ENCODE measurements at places on chromosomes 3 and 15.

- no peak for DNase-seq
These were observed 416.6 kb upstream of the WNT5A start for GRCh38 chr3:55903680-55904079.

DNA sequence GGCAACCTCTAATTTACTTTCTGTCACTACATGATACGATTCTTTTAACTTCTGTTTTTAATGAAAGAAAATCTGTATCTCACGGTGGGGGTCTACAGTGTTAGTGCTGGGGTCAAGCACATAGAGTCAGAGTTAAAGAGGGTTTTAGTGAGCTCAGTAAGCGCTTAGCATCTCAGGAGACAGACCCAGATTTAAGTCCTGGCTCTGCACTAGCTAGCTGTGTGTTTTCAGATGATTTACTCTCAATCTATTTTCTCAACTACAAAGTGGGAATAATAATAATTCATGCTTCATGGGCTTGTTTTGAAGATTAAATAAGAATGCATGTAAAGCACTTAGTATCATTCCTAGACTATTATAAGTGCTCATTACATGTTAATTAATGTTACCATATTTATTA, 63.4 kb upstream of the KBTBD8 start:
- no peak for DNase-seq

GRCh38 chr15:94164971-94165370, 66.4 kb upstream of the MCTP2 start:
- DNase-seq: no peak

DNA sequence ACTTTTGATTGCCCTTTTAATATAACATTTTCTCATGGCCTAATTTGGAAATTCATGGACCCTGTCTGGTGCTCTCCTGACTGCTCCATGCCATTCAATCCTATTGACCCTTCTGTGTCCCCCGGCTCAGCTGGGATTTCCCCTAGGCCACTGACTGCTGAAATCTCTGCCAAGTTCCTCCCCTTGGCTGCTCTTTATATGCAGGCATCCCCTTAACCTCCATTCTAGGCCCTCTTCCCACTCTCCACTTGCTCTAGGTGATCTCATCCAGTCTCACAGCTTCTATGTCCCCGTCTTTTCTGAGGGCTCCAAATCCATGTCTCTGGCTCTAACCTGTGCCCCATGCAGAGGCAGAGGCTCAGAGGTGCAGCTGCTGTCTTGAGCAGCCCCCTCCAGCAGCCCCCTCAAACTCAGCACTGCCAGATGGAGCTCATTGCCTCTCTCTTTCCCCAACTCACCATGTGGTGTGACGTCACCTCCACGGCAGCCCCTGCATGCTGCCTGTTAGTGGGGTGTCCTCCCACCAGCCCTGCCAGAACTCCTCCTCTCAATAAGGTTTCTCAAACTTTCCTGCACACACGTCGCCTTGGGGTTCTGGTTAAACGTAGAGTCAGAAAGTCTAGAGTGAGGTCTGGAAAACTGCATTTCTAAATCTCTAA, 6.6 kb downstream of the FSD2 start:
- DNase-seq: no peak

- no peak for DNase-seq
These were observed 283.1 kb upstream of the NR2F2 start for GRCh38 chr15:96047255-96047931.

GRCh38 chr3:51519848-51520247, 18.7 kb upstream of the RAD54L2 start:
- DNase-seq: no peak

DNA sequence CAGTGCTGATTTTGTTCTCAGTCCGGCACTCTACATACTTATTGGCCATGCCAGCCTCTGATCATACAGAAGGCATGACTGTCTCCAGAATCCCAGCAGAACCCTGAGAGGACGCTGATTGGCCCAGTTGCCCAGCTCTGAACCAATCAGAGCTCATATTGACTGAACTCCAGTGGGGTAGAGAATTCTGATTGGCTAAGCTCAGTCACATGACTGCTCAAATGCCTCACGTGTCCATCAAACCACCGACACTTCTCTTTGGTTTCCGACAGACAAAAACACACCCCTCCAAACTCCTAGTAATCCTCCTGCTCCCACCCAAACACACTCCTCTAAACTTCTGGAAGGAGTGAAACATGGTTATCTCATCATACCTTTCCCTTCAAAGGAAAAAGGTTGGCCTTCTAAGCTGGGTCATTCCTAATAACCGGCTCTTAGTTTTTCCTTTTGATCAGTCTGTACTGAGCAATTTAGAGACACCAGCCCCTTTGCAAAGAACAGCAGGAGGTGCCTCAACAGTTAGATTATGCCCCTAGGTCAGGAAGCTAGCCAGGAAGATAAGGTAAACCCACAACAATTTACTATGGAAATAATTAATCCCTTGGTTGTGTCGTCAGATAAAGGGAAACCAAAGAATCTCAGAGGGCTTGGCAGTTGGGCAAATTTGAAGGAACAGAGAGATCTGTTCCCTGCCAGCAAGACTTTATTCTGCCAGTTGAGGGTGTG, 187.8 kb downstream of the TLE3 start:
- no peak for DNase-seq

GRCh38 chr3:50369012-50369670, 9.8 kb upstream of the TMEM115 start:
- DNase-seq: no peak

DNA sequence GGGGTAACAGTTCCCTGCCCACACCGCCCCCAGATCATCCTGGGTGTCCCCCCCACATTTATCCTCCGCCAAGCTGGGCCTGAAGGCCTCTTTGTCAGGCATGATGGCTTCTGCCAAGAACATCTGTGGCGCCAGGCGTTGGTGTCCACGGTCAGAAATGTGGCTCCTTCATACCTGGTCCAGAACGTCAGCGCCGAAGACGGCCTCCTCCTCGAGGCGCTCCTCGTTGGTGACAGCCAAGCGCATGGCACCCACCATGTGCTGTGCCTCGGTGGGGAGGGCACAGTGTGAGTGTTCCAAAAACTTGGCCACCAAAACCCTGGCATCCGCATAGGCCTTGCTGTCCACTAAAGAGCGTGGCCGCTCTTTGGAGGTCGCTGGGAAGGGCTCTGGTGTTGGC, 146.5 kb downstream of the NSMCE3 start:
- DNase-seq: no peak

GRCh38 chr3:57093971-57094535, 33.6 kb downstream of the SPATA12 start:
- DNase-seq: no peak

- no peak for DNase-seq
These were observed 10.0 kb downstream of the UBR1 start for GRCh38 chr15:43095708-43096347.

- DNase-seq: no peak
These were observed 84.3 kb downstream of the RAB11A start for GRCh38 chr15:65953622-65954021.

GRCh38 chr15:70196372-70197316, 98.9 kb upstream of the TLE3 start:
- DNase-seq: peak; percentile 85

DNA sequence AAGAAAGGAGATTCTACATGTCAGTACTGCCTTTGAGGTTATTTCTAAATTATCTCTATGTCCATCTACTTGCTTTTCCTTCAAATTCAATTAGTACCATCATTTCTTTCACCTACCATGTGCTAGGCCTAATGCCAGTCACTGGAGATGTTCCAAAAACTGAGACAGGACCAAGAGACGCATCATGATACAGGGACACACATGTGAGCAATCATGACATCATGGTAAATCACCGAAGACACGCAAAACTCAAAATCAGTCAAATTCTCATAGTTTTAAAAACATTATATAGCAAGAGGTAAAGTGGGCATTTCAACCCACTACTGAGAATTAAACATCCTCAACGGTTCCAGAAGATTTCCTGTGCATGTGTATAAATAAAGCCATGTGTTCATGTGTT, 95.0 kb downstream of the CD47 start:
- no peak for DNase-seq

Measured in NCI-H187 (cell line).